Stimulated activated CD8-positive, alpha-beta memory T cell treated with anti-CD3 and anti-CD28 coated beads, Interleukin-2, amount 100 ng/mL, for 1 hour (primary cell): ENCODE measurements at places on chromosomes 2 and 18.

DNA sequence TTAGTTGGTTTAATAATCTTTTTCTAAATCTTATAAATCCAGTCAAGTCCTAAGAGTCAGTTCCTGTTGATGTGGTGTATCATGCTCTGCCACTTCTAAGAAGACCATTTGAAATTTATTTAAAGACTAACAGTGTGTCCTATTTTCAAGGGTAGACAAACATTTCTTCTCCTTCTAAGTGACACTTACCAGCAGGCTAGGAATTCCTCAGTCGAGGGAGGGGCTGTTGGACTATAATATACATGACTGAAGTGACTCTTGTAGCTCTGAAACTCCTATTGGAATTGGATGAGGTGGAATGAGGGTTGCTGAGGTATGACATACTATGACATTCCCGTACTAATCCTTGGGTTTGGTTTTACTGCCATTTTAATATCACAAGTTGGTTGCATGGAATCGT is 30.6 kb downstream of the ITGB6 start:
- no peak for DNase-seq

- DNase-seq: no peak
Observed at GRCh38 chr2:232973796-232974195, 39.3 kb downstream of the NGEF start.

- DNase-seq: no peak
Observed at GRCh38 chr2:12169721-12170120, 423.3 kb downstream of the LPIN1 start.

GRCh38 chr18:43501099-43501498 is 223.8 kb upstream of the SYT4 start:
- no peak for DNase-seq

DNA sequence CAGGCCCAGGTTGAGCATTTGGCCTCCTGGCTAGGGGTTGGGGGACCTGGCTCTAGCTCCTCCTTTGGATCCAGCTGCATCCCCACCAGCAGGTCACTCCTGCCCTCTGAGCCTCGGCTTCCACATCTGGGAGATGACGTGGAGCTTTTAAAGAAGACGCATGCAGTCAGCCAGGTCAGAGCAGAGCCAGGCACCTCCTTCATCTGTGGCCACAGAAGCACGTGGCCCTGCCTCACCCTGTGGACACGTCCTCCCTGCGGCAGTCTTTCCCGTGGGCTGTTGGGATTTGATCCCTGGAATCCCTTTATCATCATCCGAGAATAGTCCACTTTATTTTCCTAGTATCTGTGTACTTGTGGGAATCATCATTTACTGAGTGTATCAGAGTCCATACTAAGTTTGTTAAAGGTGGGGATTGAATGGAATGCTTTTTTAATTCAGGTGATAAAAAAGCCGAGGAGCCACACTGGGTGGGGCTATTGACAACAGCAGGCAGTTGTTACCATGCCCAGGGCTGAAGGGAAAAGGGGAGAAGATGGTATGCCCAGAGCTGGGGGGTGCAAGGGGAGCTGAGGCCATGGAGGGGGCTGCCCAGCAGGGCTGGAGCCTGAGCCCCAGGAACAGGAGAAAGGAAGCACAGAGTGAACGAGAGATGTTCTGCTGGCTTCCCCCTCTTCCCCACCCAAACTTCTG is 170.1 kb downstream of the LAMA1 start:
- no peak for DNase-seq

- DNase-seq: no peak
Observed at GRCh38 chr2:41027095-41027494, 575.2 kb upstream of the SLC8A1 start.

GRCh38 chr2:198930170-198930569 is 527.6 kb downstream of the SATB2 start:
- no peak for DNase-seq

DNA sequence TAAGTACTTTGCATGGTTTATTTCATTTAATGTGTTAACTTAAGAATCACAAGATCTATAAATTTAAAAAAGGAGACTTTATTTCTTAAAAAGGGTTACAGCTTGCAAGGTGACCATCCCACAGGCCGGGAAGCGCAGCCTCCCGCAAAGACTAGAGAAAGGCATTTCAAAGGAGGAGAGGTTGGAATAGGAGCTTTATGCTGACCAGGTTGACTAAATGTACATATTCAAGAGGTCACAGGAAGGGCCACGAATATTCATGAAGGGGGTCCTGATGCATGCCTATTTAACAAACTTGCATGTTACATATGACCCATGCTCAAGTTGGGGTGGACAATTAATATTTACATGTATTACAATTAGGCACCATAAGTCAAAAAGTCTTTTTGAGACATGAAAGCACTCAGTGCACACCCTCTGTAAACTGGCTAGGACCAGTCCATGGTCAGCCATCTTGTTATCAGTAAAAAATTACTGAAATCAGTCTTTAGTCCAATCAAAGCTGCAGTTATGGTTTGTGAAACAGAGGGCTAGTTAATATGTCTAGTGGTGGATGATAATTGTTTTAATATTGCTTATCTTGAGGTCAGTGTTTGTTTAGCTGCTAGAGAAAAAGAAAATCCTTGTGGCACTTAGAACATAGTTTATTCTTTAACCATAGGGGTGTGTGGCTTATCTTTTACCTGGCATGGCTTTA is 169.3 kb downstream of the KCNE4 start:
- DNase-seq: no peak

DNA sequence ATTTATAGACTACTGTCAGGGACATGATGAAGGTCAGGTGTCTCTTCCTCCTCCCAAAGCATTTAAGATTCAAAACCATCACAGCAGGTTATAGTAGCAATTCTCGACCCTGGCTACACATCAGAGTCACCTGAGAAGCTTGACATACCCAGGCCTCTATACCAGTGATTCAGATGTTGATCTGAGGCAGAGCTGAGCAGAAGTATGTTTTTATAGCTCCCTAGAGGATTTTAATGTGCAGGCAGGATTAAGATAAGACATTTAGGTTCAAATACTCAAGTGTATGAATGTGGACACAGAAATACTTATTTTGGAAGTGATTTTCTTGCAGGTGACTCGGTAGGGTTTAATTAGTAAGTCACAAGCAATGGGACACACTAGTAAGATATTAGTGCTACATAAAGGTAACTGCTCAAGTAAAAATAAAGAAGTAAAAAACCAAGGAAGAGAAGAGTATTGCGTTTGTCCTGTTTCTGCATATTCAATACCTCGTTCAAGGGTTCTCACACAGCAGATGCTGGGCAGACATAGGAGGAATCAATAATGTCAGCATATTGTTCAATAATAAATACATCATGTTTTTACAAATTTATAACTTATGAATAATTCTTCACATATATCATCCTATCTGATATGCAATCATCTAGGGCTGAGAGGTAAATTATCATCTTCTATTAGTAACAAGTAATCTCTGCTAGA is 7.0 kb downstream of the GCFC2 start:
- DNase-seq: no peak

- DNase-seq: no peak
Observed at GRCh38 chr2:55518841-55519165, 715 bp upstream of the CFAP36 start.

- DNase-seq: no peak
Observed at GRCh38 chr2:25825238-25825637, 53.0 kb downstream of the ASXL2 start.

DNA sequence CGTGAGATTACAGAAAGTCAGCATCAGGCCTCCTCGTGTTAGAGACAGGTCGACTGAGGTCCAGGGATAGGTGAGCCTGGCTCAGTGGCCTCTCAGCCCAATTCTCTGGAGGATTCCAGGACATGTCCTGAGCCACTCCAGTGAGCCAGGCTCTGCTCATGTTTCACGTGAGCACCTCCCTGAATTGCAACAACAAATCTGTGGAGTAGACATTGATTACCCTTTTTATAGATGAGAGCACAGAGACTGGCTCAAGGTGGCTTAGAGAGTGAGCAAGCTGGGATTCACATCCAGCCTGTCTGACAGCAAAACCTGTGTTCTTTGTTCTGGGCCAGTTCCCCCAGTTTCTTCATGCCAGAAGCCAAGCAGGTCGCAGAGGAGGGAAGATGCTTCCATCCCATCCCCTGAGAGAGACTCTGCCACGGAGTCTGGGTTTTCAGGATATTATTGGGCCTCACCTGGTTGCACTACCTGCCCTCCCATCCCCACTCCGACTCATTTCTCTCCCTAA is 46.4 kb downstream of the HS1BP3 start:
- no peak for DNase-seq

GRCh38 chr2:218813771-218814460 is 17.7 kb downstream of the PRKAG3 start:
- DNase-seq: no peak

- no peak for DNase-seq
Observed at GRCh38 chr18:58175786-58176176, 131.8 kb downstream of the NEDD4L start.

GRCh38 chr2:222733846-222734702 is 62.6 kb downstream of the MOGAT1 start:
- no peak for DNase-seq

GRCh38 chr2:42860319-42861094 is 68.1 kb upstream of the HAAO start:
- DNase-seq: no peak

DNA sequence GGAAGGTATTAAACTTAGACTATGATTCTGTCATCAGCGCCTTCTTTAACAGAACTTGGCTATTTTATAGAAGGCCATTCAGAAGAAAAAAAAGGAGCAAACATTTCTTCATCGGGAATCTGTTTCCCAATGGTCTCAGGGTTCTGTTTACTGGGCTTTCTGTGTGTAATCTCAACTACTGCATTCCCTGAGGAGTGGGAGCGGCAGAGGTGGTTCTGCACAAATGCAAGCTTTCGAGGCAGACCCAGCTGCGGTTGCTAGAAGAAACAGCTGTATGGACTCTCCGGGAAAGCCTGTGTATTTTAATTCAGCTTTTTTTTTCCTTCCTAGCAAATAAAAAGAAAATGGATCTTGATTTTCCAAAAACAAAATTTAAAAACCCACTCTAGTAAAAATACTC is 250.7 kb downstream of the NAPG start:
- no peak for DNase-seq

- DNase-seq: no peak
Observed at GRCh38 chr2:102839668-102840388, 78.0 kb downstream of the TMEM182 start.
